Stromal cell of bone marrow (primary cell): ENCODE measurements at places on chromosomes 4 and X.

DNA sequence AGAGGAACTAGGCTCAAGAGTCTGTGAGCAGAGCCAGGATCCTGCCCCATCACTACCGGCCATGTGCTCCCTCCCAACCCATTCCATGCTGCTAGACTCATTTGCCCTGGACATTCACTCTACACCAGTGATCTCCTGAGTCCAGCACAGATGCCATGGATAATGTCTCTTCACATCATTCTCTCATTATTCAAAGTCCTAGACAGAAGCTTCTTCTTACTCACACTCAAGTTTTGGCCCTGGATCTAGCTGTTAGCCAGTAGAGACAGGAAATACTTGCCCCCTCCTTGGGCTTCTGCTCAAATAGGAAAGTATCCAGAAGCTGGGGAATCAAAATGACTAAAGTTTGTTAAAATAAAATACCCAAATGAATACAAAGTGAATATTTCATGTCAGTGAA lies 266.8 kb upstream of the LDB2 start:
- peak; percentile 45 for DNase-seq

- no peak for DNase-seq
Observed at GRCh38 chrX:119887721-119888425, 7.8 kb upstream of the AKAP14 start.

- DNase-seq = no peak
Observed at GRCh38 chrX:24846550-24847150, 152.9 kb downstream of the POLA1 start.

- no peak for DNase-seq
Observed at GRCh38 chrX:10032147-10032546, 65.0 kb downstream of the CLDN34 start.

- DNase-seq = no peak
Observed at GRCh38 chrX:148774276-148774675, 273.9 kb downstream of the AFF2 start.

- DNase-seq = peak; percentile 61
Observed at GRCh38 chrX:3184176-3184930, 143.1 kb downstream of the ARSF start.

DNA sequence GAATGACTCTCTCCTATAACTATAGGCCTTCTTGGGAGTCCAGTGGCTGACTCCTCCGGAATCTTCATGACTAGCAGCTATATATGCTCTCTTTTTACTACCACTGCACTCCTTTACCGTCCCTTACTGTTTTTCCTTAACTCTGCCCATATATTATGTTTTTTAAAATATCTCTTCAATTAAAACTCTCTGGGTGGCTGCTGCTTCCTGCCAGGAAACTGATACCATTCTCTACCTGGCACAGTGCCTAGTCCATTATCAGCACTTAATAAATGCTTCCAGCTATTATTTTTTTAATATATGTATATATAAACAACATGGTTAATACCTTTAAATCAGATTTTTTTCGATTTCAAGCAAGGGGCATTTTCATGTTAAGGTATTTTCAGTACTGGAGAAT lies 136.6 kb upstream of the FAM47B start:
- DNase-seq = no peak

DNA sequence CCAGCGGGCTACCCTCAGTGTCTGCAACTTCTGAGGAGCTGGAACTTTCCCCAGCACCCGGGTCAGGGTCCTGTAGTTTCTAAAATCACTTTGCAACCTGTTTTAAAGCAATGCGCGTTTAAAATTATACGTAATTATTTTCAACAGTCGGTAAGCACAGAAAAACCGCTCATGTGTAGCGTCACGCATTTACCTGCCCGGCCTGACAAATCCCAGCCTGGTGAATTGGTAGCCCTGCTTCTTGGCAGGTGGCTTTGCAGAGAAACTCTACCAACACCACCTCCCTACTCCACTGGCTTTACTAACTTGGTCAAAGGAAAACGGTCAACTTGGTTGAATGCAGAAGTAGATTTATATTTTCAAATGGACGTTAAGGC lies 640 bp downstream of the BANK1 start:
- DNase-seq = no peak

- no peak for DNase-seq
Observed at GRCh38 chrX:106780664-106781377, 21.7 kb upstream of the TBC1D8B start.

GRCh38 chrX:72395237-72395636 lies 89.5 kb upstream of the CITED1 start:
- no peak for DNase-seq

DNA sequence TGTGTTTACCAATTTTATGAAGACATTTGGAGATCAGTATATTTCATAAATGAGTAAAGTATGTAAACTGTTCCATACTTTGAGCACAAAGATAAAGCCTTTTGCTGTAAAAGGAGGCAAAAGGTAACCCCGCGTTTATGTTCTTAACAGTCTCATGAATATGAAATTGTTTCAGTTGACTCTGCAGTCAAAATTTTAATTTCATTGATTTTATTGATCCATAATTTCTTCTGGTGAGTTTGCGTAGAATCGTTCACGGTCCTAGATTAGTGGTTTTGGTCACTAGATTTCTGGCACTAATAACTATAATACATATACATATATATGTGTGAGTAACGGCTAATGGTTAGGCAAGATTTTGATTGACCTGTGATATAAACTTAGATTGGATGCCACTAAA lies 1.9 kb downstream of the FMR1 start:
- no peak for DNase-seq

DNA sequence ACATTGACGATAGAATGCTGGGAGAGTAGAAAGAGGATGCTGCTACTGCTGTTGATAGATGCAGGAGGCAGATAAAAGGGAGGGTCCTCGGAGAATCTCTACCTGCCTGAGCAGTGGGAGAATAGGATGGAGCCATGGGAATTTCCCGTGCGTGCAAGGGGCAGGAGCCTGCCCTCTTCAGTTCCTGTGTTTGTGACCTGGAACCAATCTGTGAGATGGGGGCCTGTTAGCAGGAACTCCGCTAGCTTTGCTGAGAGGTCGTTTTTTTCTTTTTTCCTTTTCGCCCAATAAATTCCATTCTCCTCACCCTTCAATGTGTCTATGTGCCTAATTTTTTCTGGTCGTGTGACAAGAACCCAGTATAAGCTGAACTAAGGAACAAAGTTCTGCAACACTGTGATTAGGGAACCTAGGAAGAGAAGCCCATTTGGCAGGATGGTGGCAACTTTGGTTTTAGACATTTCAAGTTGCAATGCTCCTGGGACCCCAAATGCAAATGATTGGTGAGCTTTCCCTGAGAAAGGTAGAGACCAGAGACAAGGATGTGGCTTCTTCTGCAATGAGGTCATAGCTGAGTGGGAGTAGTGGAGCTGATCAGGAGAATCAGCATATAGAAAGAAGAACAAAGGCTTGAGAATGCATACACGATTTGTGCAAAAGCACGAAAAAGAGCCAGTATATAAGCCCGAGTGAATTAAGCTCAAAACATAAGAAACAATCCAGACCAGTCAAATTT lies 23.9 kb downstream of the SLC39A8 start:
- DNase-seq = no peak

- DNase-seq = no peak
Observed at GRCh38 chrX:153706799-153707198, 17.4 kb downstream of the BCAP31 start.

GRCh38 chr4:29319663-29320340 lies 1400.4 kb upstream of the PCDH7 start:
- DNase-seq = no peak

DNA sequence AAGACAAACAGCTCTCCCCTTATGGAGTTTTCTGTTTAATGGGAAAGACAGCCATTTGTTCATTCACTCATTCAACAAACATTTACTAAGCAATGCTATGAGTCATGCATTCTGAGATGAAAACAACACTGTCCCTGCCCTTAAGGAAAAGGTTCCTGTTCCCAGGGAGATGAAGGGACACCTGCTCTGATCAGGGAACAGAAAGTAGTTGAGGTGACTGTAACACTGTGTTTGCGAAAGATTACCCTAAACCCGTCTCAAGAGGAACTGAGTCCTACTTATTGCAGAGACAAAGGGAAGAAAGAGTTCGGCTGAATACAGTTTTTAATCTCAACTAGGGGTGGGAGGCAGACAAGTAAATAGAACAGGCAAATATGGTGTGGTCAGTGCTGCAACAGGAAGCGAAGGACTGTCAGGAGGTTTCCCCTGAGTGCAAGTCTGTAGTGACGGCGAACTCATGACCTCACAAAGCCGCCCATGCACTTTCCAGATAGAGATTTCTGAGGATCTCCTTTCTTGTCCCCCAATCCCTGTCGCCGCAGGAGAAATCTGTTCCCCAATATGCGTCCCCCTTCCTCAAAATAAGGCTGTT lies 712 bp downstream of the STX18 start:
- DNase-seq = no peak

DNA sequence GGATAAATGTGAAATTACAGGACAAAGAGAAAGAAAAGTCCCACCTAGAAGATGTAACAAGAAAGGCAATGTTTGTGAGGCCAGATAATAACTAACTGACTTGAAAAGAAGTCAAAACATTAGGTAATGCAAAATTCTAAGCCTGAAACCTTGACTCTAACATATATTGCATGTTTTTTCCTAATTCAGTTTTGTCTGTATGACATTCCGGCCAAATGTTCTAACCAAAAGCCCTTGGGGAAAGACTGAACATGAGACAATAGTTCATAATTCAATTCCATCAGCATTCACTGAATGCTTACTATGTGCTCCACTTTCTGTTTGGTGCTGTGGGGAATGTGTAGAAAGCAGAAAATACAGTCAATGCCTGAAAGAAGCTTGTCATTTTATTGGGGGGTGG lies 84.8 kb upstream of the PLAC1 start:
- peak; percentile 63 for DNase-seq

GRCh38 chr4:56745042-56745441 lies 63.9 kb upstream of the HOPX start:
- no peak for DNase-seq

GRCh38 chr4:89725268-89725667 lies 111.7 kb downstream of the SNCA start:
- no peak for DNase-seq

DNA sequence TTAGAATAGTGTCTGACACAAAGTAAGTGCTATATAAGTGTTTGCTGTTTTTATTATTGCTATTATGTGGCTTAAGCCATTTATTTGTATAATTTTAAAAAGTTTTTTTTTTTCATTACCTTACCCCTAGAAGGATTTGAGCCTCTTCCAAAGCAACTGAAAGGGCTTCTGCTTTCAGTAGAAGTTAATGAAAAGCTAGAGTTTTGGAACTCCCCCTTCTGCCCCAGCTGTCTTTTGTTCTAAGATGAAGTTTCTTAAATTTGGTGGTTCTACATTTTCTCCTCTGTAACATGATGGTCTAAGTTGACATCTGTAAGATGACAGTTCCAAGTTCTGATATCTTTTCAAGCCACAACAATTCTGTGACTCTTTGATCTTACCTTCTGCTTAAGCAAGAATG lies 30.3 kb downstream of the FHIP1A start:
- no peak for DNase-seq

DNA sequence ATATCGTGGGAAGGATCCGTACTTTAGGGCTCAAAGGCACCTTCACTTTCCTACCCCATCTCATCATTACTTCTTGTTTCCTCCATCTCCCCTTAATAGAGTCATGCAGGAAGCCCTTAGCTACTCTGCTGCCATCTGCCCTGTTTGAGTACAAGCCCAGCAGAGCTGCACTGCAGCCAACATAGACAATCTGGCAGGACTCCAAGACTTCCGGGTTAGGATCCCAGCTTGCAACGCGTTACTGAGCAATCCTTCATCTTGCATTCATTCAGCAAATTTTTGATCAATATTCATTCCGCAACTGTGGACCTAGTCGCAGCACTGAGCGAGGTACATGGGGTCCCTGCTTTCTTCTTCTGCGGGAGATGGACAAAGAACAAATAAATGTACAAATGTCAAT lies 344.9 kb downstream of the BCOR start:
- DNase-seq = no peak

- DNase-seq = no peak
Observed at GRCh38 chr4:46491455-46491854, 101.5 kb upstream of the GABRA2 start.

- no peak for DNase-seq
Observed at GRCh38 chrX:132034648-132035047, 11.5 kb downstream of the STK26 start.

GRCh38 chrX:48505481-48505880 lies 3.3 kb upstream of the PORCN start:
- no peak for DNase-seq

- DNase-seq = no peak
Observed at GRCh38 chrX:386239-386767, 404 bp downstream of the PPP2R3B start.

DNA sequence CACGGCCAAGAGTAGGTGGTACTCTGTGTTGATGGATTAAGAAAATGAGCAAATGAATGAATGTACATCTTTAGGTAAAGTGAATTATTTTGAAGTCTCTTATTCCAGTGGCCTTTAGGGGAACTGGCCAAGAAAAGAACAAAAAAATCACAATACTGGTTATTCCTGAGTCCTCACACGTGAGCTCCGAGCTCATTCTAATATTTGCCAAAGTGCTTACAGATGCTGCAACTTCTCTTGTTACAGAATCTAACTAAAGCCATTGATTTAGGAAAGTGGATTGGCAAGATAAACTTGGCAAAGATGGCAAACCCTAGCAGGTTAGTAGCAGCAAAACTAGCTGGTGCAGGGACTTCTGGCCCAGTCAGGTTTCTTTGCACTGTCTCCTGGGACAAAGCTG lies 37.6 kb downstream of the IDS start:
- DNase-seq = no peak

DNA sequence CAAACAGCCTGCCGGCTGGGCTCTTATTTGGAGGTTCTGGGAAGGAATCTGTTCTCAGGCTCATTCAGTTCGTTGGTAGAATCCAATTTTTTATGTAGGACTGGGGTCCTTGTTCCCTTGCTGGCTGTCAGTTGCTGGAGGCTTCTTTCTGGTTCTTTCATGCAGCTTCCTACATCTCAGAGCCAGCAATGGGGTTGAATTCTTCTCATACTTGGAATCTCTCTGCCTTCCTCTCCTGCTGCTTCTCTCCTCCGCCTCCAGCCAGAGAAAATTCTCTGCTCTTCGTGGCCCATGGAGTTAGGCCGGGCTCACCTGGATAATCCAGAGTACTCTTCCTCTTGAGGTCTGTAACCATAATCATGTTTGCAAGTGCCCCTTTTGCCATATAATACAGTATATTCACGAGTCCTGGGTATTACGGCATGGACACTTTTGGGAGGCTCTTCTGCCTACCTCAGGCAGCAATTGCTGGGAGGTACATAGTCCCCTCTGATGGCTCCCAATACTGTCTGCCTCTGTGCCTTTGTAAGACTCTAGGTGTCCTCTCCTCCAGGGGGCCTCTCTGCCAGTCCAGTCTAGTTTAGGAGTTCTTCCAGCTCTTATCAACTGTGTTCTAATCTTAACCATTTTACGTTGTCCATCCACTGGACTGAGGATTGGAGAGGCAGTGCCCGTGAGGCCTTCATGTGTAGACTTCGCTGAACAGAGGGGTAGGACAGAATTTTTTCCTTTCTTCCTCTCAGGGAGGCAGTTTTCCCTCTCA lies 2.2 kb downstream of the TRMT44 start:
- no peak for DNase-seq

DNA sequence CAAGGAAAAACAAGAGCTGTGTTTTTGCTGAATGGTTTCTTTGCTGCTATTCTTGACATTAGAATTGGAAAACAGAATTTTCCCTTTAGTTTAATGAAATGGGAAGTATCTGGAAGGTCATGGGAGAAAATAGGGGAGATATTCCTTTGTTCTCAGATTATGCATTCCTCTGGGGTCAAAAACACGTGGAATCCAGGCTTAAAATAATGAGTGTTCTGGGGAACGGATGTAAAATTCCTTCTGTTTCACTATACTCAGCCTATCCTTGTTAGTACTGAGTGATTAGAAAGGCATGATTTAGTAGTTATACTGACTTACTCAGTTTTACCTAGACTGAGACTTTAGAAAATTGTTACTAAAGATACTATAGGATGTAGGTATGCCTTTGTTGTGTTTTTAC lies 107.3 kb downstream of the ARHGAP10 start:
- no peak for DNase-seq

- no peak for DNase-seq
Observed at GRCh38 chrX:11558972-11559371, 106.7 kb downstream of the ARHGAP6 start.
